ENCODE measurements at places on chromosomes 3 and 15.

GRCh38 chr3:113895964-113896363, 51.8 kb upstream of the ZDHHC23 start:
- DNase-seq = peak; percentile 2

DNA sequence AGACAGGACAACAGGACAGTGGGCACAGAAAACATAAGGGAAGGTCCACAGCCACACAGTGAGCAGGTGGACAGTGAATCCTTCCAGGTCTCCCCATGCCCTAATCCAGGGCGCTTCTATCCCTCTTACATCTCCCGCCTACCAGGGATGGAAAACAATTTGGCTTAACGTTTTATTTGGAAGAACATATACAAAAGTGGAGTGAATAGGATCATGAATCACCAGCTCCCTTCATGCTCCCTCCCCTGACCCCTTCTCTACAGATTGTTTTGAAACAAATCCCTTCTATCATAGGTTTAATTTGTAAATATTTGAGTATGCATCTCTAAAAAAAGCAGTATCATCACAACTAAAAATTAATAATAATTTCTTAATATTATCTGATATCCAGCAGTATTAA, 52.5 kb downstream of the CLDN11 start:
- DNase-seq = no peak

GRCh38 chr3:36418296-36418695, 38.0 kb downstream of the STAC start:
- no peak for DNase-seq

GRCh38 chr3:13462125-13462629, 17.9 kb upstream of the HDAC11 start:
- no peak for DNase-seq

DNA sequence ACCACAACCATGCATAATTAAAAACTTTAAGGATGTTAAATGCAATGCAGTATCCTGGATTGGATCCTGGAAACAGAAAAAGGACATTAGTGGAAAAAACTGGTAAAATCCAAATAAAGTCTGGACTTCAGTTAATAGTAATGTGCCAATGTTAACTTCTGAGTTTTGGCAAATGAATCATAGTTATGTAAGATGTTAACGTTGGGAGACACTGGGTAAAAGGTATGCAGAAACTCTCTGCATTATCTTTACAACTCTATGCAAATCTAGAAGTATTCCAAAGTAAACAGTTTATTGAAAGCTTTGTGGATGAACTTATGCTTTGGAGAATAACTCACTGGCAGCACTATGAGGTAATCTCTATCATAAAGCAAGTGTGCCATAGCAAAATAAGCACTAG, 357.4 kb downstream of the RORA start:
- DNase-seq = no peak

DNA sequence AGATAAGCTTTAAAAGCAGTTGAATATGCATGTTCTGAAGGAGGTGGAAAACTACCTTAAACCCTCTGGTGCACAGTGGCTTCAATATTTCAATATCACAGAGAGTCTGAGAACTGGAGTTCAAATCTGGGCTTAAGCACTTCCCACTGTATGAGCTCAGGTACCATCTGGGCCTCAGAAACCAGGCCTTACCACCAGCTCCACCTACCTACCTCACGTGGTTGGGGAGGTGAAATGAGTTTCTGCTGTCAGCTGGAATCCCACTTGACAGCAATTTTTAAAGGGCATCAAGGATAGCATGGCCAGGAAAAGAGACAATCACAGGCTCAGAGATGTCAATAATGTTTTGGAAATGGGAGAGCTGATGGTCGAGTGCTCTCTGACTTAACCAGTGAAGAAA, 5.0 kb downstream of the CHCHD4 start:
- DNase-seq = no peak

- no peak for DNase-seq
These were observed 397.2 kb downstream of the GAP43 start for GRCh38 chr3:116020495-116020894.

DNA sequence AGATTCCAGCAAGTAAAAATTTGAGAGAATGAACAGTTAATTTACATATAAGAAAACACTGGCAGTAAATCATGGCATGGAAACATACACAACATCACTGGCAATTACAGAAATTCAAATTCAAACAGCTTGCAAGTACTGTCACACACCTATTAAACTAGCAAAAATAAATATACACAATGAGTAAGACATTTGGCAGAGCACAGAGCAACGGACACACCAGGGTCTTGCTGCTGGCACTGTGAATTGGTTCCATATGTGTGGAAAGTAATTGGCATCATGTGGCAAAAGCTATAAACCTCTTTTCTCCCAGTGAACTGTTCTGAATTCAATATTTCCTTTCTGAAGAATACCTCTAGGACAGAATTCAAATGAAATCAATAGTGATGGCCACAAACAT, 78.3 kb downstream of the LRRK1 start:
- no peak for DNase-seq

DNA sequence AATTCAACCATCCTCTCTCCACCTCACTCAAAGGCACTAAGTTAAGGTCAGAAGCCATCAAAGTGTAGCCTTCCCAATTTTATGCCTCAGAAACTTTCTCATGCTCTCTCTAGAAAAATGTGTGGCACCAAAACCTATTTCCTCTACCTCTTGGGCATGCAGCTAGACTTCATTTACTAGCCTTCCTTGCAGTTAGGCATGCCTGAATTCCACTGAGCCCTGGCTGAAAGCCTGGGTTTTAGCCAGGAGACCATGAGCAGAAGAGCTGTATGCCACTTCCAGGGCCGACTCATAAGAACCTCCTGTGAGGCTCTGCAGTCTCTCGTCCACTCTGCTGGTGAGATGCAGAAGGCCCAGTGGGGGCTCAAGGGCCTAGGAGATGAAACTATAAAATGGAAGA, 145.0 kb downstream of the MYLK start:
- no peak for DNase-seq

DNA sequence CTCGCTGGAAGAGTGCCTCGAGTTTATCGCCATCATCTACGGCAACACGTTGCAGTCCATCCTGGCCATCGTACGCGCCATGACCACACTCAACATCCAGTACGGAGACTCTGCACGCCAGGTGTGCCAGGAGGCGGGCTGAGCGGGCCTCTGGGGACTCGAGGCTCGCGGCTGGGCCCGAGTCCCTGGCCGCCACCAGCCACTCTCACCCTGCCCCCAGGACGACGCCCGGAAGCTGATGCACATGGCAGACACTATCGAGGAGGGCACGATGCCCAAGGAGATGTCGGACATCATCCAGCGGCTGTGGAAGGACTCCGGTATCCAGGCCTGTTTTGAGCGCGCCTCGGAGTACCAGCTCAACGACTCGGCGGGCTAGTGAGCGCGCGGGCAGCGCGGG, 1.9 kb downstream of the GNAT1 start:
- no peak for DNase-seq

- no peak for DNase-seq
These were observed 59.6 kb downstream of the UBE2E2 start for GRCh38 chr3:23262766-23263165.

GRCh38 chr3:42640771-42641370, 12.6 kb upstream of the ZBTB47 start:
- no peak for DNase-seq

- DNase-seq = no peak
These were observed 27.0 kb downstream of the KIF7 start for GRCh38 chr15:89628301-89628700.

All from epithelial cell of prostate (primary cell).